ENCODE measurements at places on chromosomes 2 and 18.

DNA sequence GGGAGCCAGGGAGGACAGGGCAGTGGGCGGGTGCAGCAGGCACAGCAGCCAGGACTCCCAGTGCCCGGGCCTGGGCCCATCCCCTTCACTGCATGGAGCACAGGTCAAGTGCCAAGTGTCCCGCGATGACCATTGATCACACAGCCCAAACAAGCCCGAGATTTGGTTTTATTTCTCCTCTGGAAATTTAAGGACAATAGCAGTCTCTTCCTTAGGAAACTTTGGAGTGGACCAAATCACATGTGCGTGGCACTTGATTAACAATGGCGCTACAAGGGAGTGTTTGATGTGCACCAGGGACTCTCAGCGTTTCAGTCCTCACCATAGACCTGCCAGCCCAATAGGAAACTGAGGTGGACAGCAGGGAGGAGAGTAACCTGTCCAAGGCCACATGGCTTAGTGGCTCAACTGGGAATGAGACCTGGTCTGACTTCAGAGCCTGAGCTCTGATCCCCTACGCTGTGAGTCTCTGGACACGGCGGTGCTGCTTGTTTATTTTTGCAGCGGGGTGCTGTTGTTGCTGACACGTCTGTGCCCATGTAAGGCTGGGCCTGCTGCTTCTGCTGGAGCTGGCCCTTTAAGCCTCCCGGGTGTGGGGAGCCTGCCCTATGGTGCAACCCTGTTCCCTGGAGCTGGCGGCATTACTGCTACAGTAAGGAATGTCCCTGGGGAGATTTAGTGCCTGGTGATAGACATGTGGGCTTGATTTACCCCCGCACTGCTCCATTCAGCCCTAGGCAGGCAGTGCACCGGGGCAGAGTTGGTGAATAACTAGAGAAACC, 194.2 kb downstream of the INHBB start:
- DNase-seq: no peak

GRCh38 chr2:23859234-23859633, 67.7 kb downstream of the ATAD2B start:
- DNase-seq: no peak

DNA sequence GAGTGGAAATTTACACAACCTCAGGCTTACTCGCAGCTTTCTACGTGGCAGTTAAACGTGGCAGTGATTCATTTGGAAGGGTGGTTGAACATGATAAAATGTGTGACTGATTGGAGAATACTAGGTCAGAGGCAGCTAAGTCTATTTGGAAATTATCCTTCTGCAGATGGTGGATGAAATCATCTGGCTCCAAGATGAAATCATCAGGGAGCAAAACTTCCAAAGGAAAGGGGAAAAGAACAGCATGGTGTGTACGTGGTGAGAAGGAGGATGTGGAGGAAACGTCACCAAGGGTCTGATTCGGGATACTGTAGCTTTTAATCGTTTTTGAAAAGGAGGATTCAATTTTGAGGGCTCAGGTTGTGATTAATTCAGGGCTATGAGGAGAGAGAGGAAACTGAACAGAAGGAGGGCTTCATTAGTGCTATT, 47.9 kb downstream of the COL3A1 start:
- DNase-seq: no peak

GRCh38 chr2:159936471-159936870, 125.9 kb downstream of the PLA2R1 start:
- no peak for DNase-seq

- no peak for DNase-seq
These were observed 146.4 kb downstream of the FTCDNL1 start for GRCh38 chr2:199704358-199705238.

- no peak for DNase-seq
These were observed 35.8 kb upstream of the NOSTRIN start for GRCh38 chr2:168766600-168766999.

- DNase-seq: no peak
These were observed 17.4 kb upstream of the ADGRF3 start for GRCh38 chr2:26363958-26364357.

DNA sequence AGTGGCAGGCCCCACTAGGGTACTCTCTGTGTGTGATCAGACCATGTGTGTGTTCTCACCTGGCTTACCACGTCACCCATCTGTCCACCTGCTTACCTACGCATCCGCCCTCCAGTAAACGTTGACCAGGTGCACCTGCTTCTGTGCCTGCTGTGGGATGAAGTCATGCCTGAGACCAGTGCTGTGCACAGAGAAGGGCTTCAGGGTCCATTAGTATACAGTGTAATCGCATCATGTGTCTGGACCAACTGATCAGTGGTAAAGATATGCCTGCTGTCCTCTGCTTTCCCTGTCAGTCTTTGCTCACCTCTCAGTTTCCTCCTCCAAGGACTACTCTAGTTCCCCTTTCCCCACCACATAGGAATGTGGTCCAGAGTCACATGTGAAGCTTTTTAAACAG, 109.3 kb downstream of the FHOD3 start:
- no peak for DNase-seq

DNA sequence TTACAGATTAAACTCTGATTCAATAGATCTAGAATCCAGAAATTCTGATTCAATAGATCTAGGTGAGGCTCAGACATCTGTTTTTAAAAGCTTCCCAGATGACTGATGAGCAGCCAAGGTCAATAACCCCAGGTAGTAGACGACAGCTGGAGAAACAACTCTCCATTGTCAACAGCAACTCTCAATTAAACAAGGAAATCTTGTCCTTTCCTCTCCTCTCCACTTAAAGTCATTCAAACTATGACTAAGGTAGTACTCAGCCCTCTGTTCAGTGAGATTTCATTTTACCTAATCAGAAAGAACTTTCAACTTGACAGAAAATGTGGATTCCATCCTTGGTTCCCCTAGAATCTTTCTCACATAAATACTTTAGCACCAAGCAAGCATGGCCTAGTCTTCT, 94.6 kb upstream of the SCG2 start:
- no peak for DNase-seq

DNA sequence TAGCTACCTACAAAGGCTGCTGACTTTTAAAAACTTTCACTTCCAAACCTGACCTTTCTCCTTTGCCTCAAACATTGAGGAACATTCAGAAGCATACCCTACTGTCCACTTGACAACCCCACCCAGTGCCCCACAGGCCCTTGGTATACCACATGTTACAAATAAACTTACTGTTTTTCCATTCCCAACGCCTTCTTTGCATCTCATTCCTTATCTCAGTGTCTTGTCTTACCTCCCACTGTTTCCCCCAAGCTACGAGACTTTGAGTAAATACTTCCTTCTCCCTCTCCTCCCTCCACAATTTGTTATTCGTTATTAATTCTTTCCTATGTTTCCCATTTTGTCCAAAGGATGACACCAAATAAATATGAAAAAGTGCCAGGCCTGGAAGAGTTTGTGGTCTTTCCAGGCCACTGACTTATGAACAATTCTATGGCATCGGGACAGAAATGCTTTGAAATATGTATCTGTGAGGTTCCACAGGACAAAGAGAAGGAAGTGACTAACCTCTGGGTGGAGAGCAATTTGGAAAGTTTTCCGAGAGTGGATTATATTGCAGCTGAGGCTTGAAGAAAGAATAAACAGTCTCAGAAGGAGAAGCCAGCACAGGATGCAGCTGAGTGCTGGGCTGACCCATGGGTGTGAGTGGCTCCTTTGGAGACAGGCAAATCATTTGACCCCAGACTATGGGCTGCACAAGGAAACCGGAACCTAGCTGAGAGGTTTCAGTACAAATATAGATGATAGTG, 409.0 kb downstream of the LPIN1 start:
- no peak for DNase-seq

DNA sequence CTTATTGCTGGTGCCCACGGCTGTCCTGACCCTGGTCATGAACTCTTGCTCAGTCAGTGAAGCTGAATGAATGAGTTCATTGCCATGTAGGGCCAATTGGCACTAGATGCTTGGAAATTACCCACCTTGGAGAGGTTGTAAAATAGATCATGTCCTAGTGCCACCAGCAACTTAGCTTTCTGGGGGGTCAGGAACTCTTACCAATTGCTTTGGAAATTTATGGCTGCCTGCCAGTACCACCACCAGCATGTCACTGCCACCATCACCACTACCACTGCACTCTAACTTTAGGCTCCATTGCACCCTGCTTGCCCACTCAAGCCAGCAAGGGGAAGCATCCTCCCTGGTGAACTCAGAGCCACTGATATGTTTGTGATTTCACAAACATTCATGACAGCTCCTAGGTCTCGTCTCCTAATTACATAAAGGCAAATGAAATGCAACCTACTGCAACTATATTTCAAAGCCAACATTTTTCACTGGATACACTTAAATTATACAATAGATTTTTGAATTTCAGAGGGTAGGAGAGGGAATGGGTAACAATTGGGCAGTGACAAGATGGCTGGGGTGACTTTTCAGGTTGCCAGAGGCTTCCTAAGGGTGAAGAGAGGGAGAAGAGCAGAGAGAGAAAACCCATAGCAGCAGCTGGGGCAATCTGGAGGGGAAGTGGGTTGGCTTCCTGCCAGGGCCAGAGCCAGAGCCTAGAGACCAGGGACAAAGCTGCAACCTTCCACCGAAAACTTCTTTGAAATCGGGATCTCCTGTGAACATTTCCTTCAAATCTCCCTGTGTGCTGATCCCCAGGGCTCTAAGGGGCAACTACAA, 3.5 kb upstream of the EMILIN1 start:
- DNase-seq: no peak
